Activated naive CD4-positive, alpha-beta T cell treated with anti-CD3 and anti-CD28 coated beads, Interleukin-2, amount 50 U/mL, for 16 hours (primary cell): ENCODE measurements at places on chromosomes 4 and X.

DNA sequence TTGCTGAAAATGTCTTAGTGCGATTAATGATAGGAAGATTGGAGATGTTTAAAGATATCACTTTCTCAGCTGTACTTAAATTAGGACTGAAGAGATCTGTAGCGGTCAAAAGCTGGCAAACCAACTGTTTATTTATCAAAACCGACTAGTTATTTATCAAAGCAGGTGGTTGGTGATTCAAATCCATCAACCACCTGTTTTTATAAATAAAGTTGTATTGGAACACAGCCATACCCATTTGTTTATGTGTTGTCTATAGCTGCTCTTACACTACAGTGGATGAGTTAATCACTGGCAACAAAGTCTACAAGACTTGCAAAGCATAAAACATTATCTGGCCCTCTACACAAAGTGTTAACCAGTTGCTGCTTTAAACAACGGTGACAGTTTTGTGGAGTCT lies 76.8 kb downstream of the IL15 start:
- no peak for DNase-seq

GRCh38 chrX:17596061-17596460 lies 141.2 kb upstream of the SCML1 start:
- DNase-seq, result no peak

GRCh38 chrX:154409222-154409871 lies at the start of gene DNASE1L1:
DNASE1L1 (minus strand) TSS chrX:154409254; CDS start chrX:154405568, 3,686 bp downstream.
- DNase-seq, result no peak

- DNase-seq, result no peak
Measured at GRCh38 chr4:57945298-57945697, 835.1 kb upstream of the IGFBP7 start.

DNA sequence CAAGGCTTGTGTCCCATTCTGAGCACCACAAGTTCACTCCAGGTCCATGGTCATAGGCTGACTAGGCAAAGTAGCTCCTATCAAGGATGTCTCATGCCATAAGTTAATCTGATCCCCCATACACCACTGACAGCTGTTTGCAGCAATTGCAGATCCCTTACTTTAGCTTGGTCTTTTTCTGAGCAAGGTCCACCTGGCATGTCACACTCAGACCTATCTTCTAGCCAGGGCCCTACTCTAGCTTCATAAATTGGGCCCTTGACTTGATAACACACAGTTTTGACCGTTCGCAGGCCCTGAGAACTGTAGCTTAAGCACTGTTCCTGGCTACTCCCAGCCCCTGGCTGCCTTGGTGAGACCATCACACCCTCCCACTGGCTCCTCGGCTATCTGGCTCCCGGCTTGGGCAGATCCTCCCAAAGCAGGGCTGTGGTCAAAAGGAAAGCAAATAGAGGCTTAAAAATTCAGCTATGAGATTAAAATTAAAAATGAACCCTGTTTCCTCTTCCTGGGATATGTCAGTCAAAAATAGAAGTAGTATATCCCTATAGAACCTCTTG lies 427.4 kb downstream of the RAB28 start:
- no peak for DNase-seq

GRCh38 chr4:52614241-52614640 lies 44.9 kb downstream of the USP46 start:
- no peak for DNase-seq

GRCh38 chrX:107729558-107730297 lies 45.9 kb downstream of the TSC22D3 start:
- DNase-seq, result peak; percentile 13

DNA sequence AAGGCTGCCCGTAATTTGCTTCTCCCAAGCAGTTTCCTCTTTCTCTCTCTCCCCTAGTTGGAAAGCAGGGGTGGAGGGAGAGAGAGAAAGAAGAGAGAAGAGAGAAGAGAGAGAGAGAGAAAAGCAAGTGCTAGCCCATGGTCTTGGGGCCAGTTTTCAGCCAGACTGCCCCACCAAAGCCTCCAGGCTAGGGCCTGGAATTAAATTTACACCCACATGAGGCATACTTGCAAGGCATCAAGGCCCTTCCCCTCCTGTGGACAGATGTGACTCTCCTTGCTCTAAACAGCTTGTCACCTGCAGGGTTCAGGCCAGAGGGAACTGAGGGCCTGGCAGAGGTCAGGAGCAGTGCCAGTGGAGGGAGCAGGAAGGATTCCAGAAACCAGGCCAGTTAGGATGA lies 1.7 kb upstream of the CXCR3 start:
- DNase-seq, result no peak

GRCh38 chr4:109629775-109630174 lies 69.7 kb downstream of the MCUB start:
- no peak for DNase-seq

DNA sequence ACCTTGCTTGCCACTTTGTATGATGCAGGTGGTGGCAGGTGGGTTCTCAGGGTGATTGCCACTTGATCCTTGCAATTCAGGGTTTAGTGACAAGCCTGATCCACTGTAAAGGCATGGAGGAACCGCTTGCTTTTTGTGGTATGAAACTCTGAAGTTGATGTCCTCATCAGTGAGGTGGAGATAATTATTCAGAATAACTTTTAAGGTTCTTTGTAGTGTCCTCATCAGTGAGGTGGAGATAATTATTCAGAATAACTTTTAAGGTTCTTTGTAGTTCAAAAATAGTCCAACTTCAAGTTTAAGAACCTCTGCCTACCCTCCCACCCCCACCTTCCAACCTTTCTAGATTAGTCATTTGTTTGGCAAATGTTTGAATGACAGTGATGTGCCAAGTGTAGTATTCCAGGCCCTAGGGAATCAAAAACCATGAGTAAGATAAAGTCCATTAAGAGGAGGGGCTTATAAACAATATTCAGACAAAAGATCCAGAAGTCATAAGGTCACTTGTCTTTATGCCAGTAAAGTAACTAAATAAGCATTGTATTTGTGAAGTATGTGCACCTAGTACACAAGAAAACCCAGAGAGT lies 51.2 kb downstream of the DCUN1D4 start:
- DNase-seq, result no peak

DNA sequence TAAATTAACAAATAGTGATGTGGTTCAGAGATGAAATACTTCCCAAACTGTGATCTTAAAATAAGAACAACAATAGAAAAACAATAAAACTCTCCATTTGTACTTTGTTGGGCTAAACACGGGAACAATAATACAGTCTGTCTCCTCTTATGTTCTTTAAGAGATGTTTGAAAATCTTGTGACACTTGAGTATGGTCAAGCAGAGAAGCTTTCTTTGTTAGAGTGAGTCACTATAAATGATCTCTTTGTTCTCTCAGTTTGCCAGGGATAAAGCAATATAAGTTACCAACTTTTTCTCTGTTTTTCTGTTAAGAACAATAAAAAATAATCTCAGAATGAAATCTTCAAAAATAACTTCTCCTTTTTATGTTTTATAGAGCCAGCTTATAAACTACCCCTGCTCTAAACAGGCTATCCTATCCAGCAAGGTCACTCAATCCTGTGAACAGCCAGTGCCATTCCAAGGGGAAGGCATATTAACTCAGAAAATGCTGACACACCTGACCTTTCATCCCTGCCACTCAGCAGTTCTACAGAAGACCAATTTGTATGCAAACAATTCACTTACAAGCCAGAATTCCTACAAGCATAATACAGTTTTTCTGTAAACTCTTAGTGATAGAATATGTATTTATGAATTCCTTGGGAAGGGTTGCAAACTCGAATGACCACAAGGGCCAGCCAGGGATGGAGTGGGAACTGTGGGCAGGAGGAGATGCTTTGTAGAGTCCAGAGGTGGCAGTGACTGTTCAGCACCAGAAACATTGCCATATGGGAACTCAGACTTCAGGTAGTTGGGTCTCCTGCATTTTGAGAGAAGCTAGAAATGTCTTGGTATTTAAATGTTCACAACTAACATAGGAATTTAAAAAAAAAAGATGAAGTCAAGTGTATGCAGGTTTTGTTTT lies 52.2 kb downstream of the AFM start:
- no peak for DNase-seq

GRCh38 chrX:118596390-118596789 lies 100.8 kb downstream of the DOCK11 start:
- DNase-seq, result no peak

DNA sequence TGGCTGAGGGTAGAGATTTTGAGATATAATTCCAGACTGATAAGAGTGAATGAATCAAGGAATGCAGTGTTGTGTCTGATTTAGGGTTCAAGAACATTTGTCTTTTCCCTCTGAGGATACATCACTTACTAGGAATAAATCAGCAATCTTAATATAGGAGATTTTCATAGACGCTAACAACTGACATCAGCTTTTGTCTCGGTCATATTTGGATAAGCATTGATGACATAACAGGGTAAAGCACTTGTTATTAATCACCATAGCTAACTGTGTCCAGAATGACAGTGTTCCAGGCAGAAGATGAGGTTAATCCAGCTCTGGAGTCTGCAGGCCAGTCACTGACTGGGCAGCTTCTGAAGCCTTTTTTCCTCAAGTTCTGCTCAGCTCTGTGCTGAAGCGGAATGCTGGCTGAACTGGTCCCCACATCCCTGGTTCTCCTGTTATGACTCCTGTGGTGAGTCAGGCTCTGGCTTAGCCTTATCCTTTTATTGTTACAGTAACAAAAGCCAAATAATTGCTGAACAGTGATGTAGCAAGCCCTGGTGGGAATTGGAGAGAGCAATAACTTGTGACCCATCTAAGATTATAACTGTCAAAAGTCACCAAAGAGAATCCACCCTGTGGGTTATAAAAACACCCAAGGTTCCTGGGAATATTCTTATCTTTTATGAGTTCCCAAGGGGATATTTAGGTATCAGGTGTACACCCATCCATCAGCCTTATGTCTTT lies 41.8 kb downstream of the FNIP2 start:
- DNase-seq, result no peak

DNA sequence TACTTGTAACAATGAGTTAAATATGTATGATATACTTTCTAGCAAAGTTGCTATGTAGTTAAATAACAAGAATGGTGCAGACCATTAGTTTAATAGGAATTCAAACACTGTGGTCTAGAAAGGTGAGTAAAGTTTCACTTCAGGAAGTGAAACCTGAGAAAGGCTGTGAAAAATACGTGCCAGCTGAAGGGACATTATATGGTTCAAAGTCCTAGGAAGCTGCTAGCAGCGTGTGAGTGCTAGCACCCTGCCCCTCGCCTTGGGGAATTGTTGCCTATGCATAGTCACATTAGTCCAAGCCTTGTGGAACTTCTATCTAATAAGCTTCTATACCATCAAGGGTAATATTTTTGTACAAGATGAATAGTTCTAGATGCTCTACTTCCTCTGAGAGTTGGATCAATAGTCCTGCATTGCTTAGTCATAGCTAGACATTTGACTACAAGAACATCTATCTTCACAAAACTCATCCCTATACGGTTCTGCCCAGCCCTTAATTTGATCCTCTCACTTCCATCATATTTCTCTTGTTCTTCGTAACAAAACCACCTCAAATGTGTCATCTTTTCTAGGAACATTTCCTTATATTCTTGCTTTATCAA lies 45.8 kb upstream of the ARSJ start:
- DNase-seq, result no peak

DNA sequence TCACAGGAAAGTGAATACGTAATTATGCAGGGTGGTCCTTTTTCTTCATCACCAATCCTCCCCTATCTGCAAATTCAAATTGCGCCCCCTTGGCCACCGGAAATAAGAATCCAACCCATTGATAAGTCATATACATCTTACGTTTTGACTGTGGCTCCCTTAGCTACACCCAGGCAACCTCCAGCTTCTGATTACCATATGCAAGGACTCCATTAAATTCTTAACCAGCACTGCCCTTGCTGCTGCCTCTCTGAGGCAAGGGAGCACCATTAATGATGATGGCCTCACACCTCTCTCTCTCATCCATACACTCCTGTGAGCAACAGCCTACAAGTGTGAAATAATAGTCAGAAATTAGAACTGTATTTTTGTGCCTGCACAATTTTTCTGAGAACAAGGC lies 106.0 kb upstream of the NOCT start:
- no peak for DNase-seq

- no peak for DNase-seq
Measured at GRCh38 chr4:123826896-123827295, 430.3 kb downstream of the SPRY1 start.
